ENCODE measurements at places on chromosomes 1 and 21.

- no peak for DNase-seq
Measured at GRCh38 chr1:226608699-226609505, 60.3 kb downstream of the STUM start.

DNA sequence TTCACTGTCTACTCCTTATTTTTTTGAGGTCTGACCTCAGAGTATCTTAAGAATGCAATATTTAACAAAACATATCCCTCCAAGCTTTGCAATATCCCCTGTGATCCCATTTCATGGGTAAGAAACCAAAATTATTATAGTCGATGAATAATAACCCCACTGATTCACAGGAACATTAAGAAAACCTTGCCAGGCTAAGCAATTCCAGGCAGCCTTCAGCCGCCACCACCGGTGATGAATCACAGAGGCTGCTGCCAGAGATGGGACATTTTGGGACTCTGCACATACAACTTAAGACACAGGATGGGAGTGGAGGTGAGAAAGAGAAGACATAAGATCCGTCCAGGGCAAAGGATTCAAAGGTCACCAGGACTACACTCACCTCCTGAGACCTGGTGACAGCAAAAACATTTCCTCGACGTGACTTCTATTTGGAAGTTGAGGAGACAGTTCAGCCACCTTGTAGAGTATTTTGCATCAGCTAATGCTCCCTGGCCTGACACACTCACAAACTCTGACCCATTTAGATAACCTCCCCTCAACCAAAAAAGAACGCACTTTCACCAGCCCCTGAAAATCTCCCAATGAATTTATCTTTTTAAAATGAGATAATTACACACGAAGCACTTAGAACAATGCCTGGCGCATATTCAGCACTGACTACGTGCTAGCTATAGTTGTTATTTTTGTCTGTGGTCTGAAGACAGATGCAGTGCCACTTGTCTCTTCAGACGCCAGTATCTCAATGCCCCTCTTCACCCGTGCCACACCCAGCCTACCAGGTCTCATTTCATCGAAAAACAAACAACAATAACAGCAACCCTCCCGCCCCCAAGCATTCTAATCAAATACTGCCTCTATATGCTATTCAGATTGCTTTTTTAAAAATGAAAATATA lies 17.8 kb upstream of the OVAAL start:
- no peak for DNase-seq

DNA sequence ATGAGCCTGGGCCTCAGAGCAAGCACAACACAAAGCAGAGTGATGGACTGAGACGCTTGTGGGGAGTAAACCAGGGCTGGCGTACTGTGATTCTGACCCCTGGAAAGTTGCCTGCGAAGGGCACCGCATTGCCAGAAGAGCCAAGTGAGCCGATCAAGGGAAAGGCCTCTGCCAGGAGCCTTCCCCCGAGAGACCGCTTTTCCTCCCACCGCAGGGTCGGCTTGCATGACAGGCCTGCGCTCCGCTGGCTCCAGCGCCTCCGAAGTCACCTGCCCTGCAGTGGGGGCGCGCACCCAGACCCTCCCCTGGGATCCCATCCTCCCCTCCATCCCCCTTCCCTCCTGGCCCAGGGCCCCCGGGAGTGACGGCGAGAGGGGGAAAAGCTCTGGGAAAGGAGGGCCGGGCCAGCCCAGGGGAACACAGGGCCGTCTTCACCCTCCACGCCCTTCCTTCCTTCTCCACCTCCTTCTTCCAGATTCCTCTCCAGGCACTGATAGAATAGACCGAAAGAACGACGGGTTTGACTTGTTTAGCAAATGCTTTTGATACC lies 165.0 kb downstream of the TRIM33 start:
- DNase-seq, result no peak

DNA sequence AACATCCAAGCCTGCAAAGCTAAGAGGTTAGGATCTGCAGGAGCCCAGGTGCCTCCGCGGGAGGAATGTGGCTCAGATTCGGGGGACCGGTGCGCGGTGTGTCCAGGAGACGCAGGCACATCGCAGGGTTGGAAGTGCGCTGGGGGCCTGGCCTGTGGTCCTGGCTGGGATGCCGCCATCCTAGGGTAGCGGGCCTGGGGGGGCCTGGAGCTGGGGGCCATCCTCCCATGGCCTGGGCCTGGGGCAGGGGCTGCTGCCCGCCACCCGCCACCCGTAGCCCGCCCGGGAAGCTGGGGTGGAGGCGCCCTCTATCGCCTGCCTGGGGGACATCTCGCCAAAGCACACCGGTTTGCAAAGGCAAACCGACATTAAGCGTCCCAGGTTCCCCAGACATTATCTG lies 170.6 kb upstream of the ARHGEF16 start:
- no peak for DNase-seq

DNA sequence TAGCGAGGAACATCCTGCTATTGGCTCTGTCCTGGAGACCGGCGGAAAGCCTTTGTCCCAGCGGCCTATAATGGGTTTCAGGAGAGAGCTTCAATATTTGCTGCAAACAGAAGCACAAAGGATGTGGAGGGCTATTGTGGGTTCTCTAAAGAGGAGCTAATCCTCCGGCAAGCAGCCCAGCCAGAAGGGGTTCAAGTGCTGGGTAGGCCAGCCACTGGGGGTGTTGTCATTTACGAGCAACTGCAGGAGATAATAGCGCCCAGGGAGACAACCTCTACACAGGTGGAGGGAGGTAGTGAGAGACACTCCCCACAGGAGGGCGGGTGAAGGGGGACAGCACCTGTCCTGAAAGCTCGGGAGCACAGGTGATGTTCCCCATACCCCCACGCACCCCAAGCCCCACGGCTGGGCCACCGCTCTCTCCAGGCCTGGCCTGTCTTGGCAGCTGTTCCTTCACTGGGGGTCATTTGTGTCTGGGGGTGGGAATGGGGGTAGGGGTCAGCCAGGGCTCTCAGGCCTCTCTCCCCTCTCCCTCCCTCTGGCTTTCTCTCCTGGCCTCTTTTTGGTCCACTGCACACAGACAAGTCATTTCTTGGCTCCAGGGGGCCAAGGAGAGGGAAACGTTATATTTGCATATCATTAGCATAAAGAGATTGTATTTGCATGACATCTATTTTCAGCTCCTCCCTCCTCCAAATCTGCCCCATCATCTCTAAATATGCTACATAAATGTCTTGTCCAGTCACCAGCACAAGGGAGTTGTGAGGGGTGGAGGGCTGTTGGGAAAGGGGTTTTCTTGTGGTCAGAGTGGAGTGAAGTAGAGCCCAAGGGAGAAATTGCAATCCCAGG lies 22.0 kb upstream of the SLC26A9 start:
- DNase-seq, result no peak
